ENCODE measurements at places on chromosomes 4 and X. TPM values are rescaled to one million over a fixed set of nuclear protein-coding genes. Genes with fewer than 3 reads are reported as not detected.

F11 gene
- not detected for total RNA-seq

TLR3 gene
- total RNA-seq: 2.9 TPM

GRCh38 chr4:75935628-75936027 lies 5.2 kb downstream of the NAAA start:
- H3K4me3 ChIP-seq: no peak overlapping the region
- no peaks in the 10 kb centered on the region for H3K27me3 ChIP-seq
- DNase-seq: no peak
- no peaks in the 10 kb centered on the region for H3K36me3 ChIP-seq
- no peak overlapping the region for H3K27ac ChIP-seq

GRCh38 chrX:69277369-69277990 lies 112.2 kb upstream of the PJA1 start:
- no peak overlapping the region for H3K4me3 ChIP-seq
- H3K27ac ChIP-seq: no peak overlapping the region
- no peaks in the 10 kb centered on the region for H3K36me3 ChIP-seq
- H3K27me3 ChIP-seq: no peaks in the 10 kb centered on the region
- no peak for DNase-seq

IQCM gene
- not detected for total RNA-seq

- H3K27me3 ChIP-seq: no peaks in the 10 kb centered on the region
- H3K4me3 ChIP-seq: no peak overlapping the region
- no peak for DNase-seq
- H3K27ac ChIP-seq: no peak overlapping the region
- no peaks in the 10 kb centered on the region for H3K4me1 ChIP-seq
Measured at GRCh38 chr4:42711496-42711895, 54.6 kb upstream of the ATP8A1 start.

GRCh38 chrX:70808942-70809940 lies 99.3 kb downstream of the TEX11 start:
- DNase-seq: no peak
- no peak overlapping the region for H3K4me3 ChIP-seq
- H3K4me1 ChIP-seq: no peaks in the 10 kb centered on the region
- H3K27me3 ChIP-seq: no peaks in the 10 kb centered on the region
- H3K27ac ChIP-seq: no peak overlapping the region

DNA sequence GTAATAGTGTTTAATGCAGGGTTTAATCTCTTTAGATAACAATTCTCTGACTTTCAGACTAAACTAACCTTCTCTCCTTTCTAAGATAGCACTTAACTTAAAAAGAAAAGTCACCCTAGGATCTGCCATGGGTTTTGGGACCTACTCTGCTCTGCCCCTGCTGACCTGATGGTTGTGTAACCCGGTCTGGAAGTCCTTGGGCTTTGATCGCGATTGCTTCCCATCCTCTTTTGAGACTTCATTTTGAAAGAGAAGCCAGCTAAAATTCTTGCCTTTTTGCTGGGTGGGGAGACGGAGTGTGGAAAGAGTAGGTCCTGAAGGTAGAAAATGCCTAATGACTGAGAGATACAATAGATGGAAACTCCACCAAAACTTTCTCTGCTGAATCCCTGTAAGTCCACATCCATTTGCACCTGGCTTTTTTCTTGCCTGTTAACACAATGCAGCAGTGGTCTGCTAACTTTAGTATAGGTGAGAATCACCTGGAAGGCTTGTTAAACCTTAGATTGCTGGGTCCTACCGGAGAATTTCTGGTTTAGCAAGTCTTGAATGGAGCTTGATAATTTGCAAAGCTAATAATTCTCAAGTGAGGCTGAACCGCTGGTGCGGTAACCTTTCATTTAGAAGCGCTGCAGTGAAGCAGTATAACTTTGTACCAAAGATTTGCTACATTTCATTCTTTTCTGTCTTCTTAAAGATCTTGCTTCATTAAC lies 45.6 kb upstream of the CCSER1 start:
- no peak overlapping the region for H3K27ac ChIP-seq
- H3K4me3 ChIP-seq: no peak overlapping the region
- DNase-seq: no peak
- H3K36me3 ChIP-seq: no peaks in the 10 kb centered on the region
- no peaks in the 10 kb centered on the region for H3K27me3 ChIP-seq

CCKAR gene
- not detected for total RNA-seq

Measured in uterus (tissue), 4 donors.